ENCODE measurements at places on chromosomes 16 and 17. TPM values are rescaled to one million over a fixed set of nuclear protein-coding genes. Genes with fewer than 3 reads are reported as not detected.

The TBC1D3G gene
- not detected for total RNA-seq

The CARD14 gene
- not detected for total RNA-seq

The ACSM2A gene
- total RNA-seq = not detected

The OR4D1 gene
- 0.02 TPM for total RNA-seq

The TBC1D3C gene
- 0.06 TPM for total RNA-seq

The SLC16A13 gene
- total RNA-seq = 8.0 TPM

The LLGL2 gene
- total RNA-seq = 24.2 TPM

Measured in A549 treated with DMSO at 1 μM for 4 hours (cell line).